ENCODE measurements at places on chromosomes 2 and 18.

GRCh38 chr18:63869374-63869773 lies 18.1 kb upstream of the SERPINB2 start:
- DNase-seq = no peak

GRCh38 chr2:84214455-84214854 lies 244.6 kb downstream of the SUCLG1 start:
- no peak for DNase-seq

DNA sequence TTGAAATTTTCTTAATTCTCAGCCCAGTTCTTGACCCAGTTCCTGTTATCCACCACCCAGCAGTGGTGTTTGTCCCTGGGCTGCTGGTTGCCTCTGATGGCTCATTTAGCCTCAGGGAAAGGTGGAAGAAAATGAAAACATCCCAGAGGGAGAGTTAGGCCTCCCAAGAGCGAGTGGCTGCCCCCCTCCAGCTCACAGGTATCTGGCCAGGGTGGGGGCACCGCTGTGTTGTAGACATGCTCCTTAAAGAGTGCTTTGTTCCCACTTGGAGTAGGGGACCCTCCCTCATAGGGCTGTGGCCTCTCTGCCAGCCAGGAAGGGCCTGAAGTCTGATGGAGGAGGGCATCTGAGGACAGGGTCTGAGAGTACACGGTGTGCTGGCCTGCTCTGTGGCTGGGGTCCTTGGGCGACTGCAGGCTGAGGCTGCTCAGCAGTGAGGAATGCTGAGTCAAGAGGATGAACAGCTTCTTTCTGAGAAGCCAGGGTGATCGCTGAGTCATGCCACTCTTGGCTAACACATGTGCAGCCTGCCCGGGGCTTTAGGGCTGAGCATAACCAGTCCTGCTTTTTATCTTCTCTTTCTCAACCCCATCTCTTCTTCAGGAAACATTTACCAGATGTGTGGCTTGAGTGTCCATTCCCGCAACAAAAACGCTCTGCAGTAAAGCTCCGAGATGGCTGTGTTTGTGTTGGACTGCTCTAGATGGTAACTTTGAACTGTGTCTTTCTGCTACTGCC lies 72.3 kb downstream of the IL1R2 start:
- DNase-seq = peak; percentile 33

DNA sequence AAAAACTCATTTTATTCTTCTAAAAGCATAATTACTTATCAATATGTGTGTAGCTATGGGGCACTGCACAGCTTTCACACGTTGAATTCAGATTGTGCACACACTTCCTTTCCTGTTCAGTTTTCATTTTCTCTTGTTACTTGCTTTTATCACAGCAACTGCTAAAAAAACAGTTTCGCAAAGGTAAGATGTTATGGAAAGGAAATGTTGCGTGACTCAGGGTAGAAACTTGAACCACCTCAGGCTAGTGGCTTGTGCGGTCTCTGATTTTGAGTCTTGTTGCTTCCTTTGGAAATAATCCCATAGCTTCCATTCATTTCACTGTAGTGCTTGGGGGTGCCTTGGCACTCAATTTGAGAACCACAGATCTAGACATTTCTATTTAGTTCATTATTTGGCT lies 171.9 kb downstream of the FMNL2 start:
- DNase-seq = no peak

GRCh38 chr2:231462729-231463465 lies 1.4 kb downstream of the NCL start:
- no peak for DNase-seq

- DNase-seq = no peak
Measured at GRCh38 chr2:147356157-147356556, 488.7 kb upstream of the ACVR2A start.

GRCh38 chr18:52903857-52904256 lies 563.9 kb downstream of the DCC start:
- DNase-seq = no peak

DNA sequence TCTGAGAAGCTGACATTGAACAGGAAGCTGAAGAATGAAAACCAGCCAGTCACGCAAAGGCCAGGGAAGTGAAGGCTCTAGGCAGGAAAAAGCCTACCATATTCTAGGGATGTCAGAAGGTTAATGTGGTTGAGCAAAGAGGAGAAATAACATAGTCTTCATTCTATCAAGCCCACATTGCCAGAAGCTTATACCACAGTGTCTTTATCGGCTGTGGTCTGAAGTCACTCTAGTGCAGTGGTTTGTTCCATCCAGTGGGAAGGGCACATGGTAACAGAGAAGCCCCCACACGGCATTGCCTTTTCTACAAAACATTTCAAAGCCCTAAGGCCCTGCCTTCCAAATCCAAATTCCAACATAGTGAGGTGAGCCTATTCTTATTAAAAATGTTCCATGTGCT lies 311.3 kb downstream of the TNS1 start:
- no peak for DNase-seq

Measured in stimulated activated CD4-positive, alpha-beta T cell treated with anti-CD3 and anti-CD28 coated beads, Interleukin-12 subunit alpha, Interleukin-12 subunit beta, amount 100 ng/mL, for 4 hours (primary cell).